Activated CD8-positive, alpha-beta memory T cell treated with anti-CD3 and anti-CD28 coated beads for 1 hour (primary cell): ENCODE measurements at places on chromosomes 6 and 20.
A peak's percentile ranks its signal among the peaks of the same experiment; 100 is the strongest.

- no peak for DNase-seq
These were observed 96.3 kb upstream of the NEDD9 start for GRCh38 chr6:11328613-11329247.

- no peak for DNase-seq
These were observed 129.2 kb upstream of the PRND start for GRCh38 chr20:4592316-4593148.

GRCh38 chr6:64090352-64090751 is 454.8 kb downstream of the PHF3 start:
- no peak for DNase-seq

DNA sequence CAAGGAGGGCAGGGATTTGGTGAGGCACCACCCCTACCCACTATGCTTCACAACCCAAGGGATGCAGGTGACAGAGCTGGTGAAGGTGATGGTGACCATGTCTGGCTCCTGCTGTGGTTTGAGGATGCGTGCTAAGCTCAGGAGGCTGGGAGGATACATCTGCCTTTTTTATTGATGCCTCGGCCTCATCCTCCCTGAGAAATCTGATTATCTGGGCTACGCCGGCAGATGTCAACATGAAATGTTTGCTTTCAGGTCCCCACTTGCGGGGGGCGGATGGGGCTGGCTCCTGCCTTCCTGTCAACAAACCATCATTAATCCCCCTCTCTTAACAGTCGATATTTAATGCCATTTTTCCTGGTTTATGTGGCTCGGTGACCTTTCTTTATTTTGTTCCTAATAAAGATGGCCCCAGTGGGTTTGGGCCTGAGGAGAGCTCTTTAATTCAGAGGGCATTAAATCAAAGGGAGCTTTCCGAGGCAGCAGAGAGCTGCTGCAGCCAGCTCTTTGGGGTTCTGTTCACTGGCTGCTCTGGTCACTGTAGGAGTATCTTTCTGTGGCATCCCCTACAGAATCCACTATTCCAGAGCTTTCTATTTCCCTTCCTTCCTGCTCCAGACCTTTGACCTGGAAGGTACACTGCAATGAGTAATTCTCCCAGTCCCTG is 33.5 kb upstream of the LRFN2 start:
- no peak for DNase-seq

DNA sequence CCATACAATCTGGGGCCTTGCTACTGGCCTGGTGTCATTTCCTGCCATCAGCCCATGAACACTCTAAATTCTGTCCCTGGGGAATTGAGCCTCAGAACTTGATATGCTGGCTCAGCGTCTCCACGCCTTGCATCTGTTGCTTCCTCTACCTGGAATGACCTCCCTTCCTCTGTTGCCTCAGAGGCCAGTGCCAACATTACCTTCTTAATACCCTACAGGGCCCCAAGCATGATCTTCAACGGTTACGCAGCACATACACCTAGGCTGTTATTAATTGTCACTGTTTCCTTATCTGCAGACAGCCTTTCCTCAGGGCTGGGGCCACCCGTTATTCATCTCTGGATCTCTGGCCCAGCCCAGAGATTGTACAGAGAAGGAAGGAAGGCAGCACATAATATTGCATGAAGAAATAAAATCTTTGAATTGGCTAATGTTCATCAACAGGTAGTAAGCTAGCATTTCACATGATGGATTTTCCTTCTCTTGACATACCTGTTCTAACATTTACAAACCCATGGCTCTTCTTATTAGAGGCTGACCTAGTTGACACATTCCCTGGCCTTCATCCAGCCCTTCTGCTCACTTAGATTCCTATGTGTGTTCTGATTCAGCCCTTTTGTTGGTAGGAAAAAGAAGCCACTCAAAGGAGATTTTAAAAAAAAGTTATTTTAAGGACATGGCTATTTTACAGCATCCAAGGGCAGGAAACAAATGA is 8.4 kb upstream of the RNF182 start:
- DNase-seq = no peak

GRCh38 chr6:85975957-85976356 is 333.3 kb upstream of the SYNCRIP start:
- no peak for DNase-seq

GRCh38 chr6:96563853-96564252 is 925 bp downstream of the FHL5 start:
- DNase-seq = no peak

- no peak for DNase-seq
These were observed 64.3 kb downstream of the CDH4 start for GRCh38 chr20:61316346-61316745.

GRCh38 chr20:17499041-17499440 is 32.1 kb downstream of the BFSP1 start:
- DNase-seq = no peak

GRCh38 chr6:55782275-55782674 is 93.1 kb downstream of the BMP5 start:
- no peak for DNase-seq

- DNase-seq = no peak
These were observed 172.7 kb downstream of the TTLL2 start for GRCh38 chr6:167497428-167498056.

DNA sequence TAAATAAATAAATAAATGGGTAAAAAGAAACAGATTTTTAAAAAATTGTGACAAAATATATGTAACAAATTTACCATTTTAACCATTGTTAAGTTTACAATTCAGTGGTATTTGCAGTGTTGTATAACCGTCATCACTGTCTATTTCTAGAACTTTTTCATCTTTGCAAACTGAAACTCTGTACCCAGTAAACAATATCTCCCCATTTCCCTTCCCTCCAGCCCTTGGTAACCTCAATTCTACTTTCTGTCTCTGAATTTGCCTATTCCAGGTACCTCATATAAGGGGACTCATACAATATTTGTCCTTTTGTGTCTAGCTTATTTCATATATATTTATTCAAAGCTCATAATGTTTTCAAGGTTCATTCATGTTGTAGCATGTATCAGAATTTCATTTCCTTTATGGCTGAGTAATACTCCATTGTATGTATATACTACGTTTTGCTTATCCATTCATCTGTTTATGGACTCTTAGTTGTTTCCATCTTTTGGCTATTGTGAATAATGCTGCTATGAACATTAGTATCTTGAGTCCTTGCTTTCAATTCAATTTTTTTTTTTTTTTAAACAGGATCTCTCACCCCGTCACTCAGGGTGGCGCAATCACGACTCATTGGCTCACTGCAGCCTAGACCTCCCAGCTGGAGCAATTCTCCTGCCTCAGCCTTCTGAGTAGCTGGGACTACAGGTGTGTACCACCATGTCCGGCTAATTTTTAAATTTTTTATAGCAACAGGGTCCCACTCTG is 8.9 kb downstream of the MANBAL start:
- DNase-seq = no peak

GRCh38 chr20:57066126-57066900 is 200.1 kb downstream of the BMP7 start:
- DNase-seq = no peak

GRCh38 chr6:113830140-113830539 is 27.0 kb upstream of the MARCKS start:
- DNase-seq = no peak

DNA sequence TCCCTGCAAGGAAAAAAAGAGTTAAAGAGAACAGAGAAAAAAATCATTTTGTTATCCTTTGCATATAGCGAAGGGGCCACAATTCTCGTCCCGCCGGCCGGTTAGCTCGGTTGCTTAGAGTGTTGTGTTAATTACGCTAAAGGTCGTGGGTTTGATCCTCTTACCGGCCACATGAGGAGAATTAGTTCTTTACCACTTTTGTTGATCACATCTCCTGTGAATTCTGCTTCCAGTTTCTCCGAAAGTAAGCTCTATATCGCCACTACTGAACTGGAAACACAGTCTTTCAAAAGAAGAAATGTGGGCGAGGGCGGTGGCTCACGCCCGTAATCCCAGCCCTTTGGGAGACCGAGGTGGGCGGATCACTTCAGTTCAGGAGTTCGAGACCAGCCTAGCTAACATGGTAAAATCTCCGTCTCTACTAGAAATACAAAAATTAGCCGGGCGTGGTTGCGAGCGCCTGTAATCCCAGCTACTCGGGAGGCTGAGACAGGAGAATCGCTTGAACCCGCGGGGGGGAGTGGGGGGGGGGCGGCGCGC is 13.4 kb downstream of the PRSS16 start:
- no peak for DNase-seq

GRCh38 chr6:112163295-112164257 is 76.2 kb downstream of the FAM229B start:
- peak; percentile 57 for DNase-seq

- DNase-seq = no peak
These were observed 10.7 kb upstream of the GATA5 start for GRCh38 chr20:62486484-62486883.

DNA sequence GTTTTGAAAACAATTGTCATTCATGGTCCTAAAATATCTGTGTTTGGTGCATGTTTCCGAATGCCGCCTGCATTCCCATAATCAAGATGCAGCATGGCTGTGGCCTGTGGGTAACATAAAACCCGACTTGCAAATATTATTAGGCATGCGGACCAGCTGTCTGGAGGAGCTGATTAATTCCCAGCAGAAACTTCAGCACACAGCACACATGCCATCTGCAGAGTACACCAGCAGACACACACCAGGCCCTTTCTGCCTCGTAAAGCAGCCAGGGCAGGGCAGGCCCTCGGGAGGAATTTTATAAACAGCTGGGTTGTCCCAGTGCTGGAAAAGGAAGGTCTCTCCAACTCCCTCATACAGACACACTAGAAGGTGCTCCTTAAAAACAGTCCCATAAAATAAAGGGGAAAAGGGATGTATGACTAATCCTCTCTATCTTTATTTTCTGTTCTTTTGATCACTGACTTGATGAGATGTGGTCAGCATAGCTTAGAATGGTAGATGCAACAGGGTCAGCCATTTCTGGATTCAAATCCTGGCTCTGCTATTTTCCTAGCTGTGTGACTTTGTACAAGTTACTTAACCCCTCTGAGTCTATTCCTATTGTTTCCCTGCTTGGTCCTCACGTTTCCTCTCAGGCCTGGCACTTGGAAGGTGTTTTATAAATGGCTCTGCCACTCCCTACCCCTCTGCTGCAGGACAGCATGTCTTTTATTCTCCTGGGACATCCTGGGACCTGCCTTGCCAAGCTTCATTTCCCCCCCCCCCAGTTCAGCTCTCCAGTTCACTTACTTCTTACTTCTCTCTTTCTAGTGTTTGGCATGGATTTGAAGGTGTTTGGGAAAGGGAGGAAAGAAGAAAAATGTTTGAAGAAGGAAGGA is 85.9 kb upstream of the TRAF3IP2 start:
- DNase-seq = no peak

- DNase-seq = no peak
These were observed 21.8 kb downstream of the FAM209B start for GRCh38 chr20:56554869-56555268.

- DNase-seq = no peak
These were observed 254.7 kb downstream of the GMPR start for GRCh38 chr6:16493112-16493511.

DNA sequence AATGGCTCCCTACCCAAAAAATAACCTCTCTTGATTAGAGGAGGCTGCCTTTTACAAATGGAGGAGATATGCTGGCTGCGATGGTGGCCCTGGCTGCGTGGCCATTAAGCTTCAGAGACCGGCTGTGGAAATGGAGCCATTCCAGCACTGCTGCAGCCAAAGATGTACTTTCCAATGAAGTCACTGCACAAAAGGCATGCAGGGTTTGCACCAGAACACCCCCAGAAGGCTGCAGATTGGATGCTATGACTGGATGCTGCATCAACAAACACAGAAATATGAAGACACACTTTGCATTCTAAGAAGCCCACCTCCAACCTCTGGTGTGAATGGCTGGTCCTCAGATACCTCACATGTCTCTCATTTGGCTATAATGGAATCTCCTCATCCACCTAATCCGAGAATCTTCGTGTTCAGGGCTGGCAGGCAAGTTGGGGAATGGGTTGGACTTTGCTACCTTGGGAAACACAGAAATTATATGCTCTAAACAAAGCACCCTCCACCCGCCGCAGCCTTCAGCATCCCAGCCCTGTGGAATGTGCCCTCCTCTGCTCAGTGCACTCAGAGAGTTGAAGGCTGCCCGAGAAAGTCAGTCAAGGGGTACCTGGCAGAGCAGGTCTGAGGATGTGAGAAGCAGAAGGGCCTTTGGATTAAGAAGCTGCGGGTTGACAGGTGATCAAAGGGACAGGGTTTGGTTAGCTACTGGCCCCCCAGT is 35.3 kb downstream of the APCDD1L start:
- no peak for DNase-seq
